ENCODE measurements at places on chromosomes 2 and 18. TPM values are rescaled to one million over a fixed set of nuclear protein-coding genes. Genes with fewer than 3 reads are reported as not detected.

MAPK4 gene
- total RNA-seq, result 9.3 TPM

CNGA3 gene
- total RNA-seq, result 0.84 TPM

CLIP4 gene
- 14.5 TPM for total RNA-seq

EVX2 gene
- total RNA-seq, result 0.43 TPM

PPP1CB gene
- 176 TPM for total RNA-seq

SATB2 gene
- 9.2 TPM for total RNA-seq

POMC gene
- total RNA-seq, result 0.54 TPM

GMCL1 gene
- 21.6 TPM for total RNA-seq

KATNAL2 gene
- total RNA-seq, result 8.7 TPM

ABCG8 gene
- total RNA-seq, result not detected

LOXHD1 gene
- total RNA-seq, result not detected

RFTN2 gene
- 20.6 TPM for total RNA-seq

RAX gene
- not detected for total RNA-seq

ASXL3 gene
- 18.2 TPM for total RNA-seq

DNA sequence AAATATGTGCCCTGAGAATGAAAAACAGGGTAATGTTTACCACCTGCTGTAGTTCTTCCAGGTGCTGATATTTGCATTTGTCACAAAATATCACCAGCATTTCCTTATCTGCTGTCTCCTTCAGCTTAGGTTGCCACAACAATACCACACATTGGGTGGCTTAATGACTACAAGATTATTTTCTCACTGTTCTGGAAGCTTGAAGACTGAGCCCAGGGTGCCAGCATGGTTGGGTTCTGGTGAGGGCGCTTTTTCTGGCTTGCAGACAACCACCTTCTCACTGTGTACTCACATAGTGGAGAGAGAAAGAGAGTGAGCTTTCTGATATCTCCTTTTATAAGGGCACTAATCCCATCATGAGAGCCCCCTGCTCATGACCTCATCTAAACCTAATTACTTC is 407.5 kb upstream of the RGPD4 start:
- no peak for DNase-seq

DNA sequence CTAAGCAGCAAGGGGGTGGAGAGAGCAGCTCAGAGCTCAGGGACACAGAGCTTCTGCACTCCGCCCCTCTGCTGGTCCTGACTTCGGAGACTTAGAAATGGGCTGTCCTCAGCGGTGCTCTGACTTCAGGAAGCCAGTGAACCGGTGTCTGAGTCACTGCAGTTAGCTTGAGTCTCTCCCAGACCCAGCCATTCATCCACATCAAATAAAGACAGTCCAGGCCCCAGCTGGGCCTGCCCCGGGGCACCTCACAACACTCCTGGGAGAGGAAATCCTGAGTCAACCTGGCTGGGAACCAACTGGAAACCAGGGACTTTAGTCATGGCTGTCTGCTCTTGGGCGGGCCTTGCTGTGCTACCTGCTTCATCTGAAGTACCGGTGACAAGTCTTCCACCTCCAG is 5.4 kb upstream of the ITGB6 start:
- DNase-seq, result no peak

DNA sequence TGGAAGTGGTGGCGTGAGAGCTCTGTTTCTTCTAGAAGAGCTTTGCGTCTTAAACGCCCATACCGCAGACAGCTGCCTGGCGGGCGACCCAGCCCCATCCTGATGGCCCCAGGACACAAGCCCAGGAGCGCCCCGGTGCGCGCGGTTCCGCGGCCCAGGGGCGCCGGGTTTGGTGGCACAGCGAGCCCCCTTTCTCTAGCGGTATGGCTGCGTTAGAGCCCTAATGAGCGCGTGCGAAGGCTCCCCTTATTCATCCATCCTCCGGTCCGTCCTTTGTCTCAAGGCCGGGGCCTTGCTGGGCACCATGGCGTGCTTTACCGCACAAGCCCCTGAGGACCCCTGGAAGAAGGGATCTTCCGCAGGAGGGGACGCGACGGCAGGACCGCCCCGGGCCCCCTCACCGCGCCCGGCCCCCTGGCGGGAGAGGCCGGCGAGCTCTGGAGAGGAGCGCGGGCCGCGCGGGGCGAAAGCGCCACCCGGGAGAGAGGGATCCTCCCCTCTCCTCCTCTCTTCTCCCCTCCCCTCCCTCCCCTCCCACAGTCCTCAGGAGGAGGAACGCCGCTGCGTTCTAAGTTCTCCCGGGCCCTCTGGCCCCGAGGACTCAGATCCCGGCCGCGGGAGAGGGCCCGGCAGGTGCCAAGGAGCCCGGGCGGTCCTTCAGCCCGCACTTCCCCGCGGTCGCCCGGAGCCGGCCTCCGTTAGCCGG is 626 bp upstream of the SLC1A4 start:
- DNase-seq, result peak; percentile 64

- DNase-seq, result peak; percentile 23
Measured at GRCh38 chr2:29114946-29115609, at the start of gene CLIP4. CLIP4 (plus strand) TSS chr2:29115415; CDS start chr2:29121389, 5,974 bp downstream.

- no peak for DNase-seq
Measured at GRCh38 chr2:156456616-156457015, 20.4 kb downstream of the GPD2 start.

DNA sequence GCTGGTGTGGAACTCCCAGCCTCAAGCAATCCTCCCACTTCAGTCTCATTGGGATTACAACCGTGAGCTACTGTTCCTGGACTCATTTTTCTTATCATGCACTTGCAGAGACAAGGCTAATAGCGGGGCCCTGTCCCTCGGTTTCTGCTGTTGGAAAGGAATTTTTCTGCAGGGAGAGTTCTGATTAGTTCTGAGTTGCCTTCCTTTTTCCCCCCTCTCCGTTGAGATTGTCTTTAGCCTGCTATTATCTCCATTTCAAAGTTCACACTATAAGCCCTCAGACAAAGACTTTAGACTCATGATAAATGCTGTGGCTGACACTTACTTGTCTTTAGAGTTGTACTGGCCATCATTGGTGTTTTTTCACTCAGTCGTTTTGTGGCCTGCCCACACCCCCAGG is 97.2 kb downstream of the NCOA1 start:
- no peak for DNase-seq

- DNase-seq, result no peak
Measured at GRCh38 chr18:28728891-28729290, 552.0 kb upstream of the CDH2 start.

GRCh38 chr2:237180187-237180586 is 94.5 kb downstream of the COPS8 start:
- DNase-seq, result no peak

GRCh38 chr2:231297108-231297908 is 98.2 kb upstream of the B3GNT7 start:
- DNase-seq, result peak; percentile 61

- no peak for DNase-seq
Measured at GRCh38 chr2:124024561-124025170, 421 bp upstream of the CNTNAP5 start.

- DNase-seq, result no peak
Measured at GRCh38 chr2:234490271-234491091, 6.4 kb downstream of the ARL4C start.

- DNase-seq, result no peak
Measured at GRCh38 chr18:8471372-8471771, 137.9 kb upstream of the RAB12 start.

GRCh38 chr18:75034937-75035336 is 174.0 kb downstream of the PTGR3 start:
- DNase-seq, result no peak

DNA sequence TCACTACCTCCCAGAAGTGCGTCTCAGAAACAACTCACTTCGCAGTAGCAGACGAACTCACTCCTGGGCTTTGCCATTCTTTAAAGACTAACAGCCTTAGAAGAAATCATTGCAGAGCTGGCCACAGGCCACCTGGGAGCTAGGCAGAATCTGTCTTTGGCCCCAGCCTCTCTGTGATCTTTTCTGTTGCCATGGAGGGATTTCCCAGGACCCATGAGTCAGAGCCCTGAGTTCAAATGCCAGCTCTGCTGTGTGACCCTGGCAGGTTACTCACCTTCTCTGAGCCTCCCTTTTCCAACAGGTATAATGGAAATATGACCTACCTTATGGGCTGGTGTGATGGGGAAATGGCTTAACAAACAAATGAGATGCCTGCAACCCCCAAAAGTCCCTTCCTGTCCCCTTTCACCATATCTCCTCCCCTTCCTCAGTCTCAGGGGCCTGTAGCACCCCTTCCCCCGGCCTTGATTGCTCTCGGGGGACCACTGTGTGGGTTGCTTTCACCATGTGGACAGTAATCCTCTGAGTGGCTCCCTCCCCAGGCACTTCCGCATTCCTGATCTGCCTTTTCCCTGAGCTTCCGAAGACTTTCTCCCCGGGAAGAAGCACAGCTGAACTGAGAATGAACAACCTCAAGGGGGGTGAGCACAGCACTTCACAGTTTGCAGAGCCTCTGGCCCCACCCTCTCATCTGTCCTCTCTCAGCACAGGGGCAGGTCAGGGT is 34.0 kb upstream of the SLC66A3 start:
- no peak for DNase-seq

GRCh38 chr2:154375579-154375931 is 322.9 kb upstream of the KCNJ3 start:
- no peak for DNase-seq

- no peak for DNase-seq
Measured at GRCh38 chr2:99278793-99279291, 22.2 kb downstream of the LYG1 start.

DNA sequence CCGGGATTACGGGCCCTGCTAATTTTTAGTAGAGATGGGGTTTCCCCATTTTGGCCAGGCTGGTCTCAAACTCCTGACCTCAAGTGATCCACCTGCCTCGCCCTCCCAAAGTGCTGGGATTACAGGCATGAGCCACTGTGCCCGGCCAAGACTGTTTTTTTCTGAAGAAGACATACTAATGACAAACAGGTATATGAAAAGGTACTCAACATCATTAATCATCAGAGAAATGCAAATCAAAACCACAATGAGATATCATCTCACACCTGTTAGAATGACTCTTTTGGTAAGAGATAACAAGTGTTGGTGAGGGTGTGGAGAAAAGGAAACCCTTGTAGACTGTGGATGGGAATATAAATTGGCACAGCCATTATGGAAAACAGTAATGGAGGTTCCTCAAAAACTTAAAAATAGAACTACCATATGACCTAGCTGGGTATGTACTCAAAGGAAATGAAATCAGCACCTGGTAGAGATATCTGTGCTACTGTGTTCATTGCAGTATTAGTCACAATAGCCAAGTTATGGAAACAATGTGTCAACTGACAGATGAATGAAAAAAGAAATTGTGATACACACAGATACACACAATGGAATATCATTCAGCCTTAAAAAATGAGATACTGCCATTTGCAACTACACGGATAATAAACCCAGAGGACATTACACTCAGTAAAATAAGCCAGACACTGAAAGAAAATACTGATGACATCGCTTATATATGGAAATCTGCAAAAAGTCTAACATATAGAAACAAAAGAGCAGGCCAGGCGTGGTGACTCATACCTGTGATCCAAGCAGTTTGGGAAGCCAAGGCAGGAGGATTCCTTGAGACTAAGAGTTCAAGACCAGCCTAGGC is 20.8 kb downstream of the SOS1 start:
- DNase-seq, result no peak

- DNase-seq, result no peak
Measured at GRCh38 chr18:79624356-79625170, 55.0 kb upstream of the CTDP1 start.

GRCh38 chr2:46555011-46555410 is 75.6 kb downstream of the TMEM247 start:
- DNase-seq, result peak; percentile 16

DNA sequence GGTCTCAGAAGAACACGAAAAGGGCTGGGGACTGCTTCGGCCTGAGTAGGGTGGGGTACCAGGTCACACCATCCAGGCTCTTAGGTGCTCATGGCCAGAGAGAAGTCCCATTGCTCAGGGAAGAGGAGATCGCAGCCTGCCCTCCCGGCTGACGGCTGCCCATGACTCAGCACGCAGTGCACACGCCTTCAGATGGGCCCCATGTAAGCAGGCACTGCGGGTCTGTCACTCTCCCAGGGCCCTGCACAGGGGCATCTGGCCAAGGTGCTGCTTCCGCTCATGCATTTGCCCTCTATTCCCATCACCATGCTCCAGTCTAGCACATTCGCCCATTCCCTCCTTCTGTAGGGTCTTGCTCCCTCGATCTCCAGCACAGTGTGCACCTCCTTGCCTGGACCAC is 34.7 kb downstream of the SFXN5 start:
- no peak for DNase-seq

GRCh38 chr2:112332123-112332696 is 56.8 kb downstream of the ZC3H6 start:
- no peak for DNase-seq

DNA sequence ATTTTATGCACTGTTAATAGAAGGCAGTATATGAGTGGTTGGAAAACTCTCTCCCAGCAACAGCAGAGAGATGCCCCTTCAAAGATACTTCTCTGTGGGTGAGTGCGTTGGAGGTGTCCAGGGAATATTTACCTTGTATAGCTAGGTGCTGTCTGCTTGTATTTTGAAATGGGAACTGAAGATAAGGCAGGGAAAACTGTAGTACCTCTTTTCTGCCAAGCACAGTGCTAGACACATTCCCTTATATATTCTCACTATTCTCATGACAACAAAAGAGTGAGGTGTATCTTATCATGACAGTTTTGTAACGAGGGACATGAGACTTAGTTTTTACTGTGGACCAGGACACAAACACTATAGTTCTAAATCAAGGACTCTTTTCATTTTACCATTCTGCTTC is 2.1 kb downstream of the TTC39C start:
- DNase-seq, result no peak

DNA sequence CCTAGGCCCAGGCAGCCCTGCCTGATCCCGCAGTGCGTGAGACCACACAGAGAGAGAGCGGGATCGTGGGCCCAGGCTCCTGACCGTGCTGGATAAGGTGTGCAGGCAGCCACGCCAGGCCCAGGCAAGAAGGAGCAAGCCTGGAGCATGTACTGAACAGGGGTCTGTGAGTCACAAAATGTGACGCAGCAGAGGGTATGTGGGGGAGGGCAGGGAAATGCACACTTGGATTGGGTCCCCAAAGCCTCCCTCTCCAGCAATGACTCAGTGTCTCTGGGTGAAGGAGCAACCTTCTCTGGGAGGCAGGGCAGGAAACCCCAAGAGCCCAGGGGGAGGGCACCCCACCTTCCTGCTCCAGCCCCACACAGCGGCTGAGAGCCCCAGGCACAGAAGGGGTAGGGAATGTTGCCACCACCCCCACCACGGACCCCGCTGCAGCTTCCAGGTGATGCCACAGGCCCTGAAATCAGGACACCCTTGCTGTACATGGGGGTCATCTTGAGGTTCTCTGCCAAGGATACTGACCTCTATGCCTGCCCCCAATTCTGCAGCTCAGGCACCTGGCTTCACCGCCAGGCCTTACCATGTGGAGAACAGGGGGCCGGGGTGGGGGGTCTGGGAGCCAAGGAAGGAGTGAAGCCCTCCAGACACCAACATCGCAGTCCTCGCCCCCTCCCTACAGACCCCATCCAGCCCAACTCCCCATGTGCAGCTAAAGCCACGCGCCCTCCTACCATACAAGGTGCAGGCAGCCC is 1.3 kb upstream of the GPC1 start:
- no peak for DNase-seq

DNA sequence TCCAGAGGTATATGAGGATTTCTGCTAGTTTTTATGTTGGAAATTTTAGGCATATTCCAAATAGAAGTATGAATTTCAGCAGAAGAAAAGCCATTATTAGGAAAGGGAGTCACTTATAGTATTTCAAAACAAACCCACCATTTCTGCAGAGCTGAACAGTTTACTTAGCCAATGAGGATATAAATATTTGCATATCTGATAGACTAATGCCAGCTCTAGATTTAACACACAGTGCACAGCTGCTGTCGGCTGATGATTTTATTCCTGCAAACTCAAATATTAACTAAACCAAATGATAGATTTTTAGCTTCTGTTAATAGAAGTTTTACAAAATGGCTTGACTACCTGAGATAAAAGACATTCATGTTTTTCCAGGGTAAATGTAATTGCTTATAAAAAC is 375.8 kb upstream of the FANCL start:
- no peak for DNase-seq

- no peak for DNase-seq
Measured at GRCh38 chr2:231181860-231182512, 16.4 kb upstream of the ARMC9 start.
